ENCODE measurements at places on chromosomes 13 and 19. TPM values are rescaled to one million over a fixed set of nuclear protein-coding genes. Genes with fewer than 3 reads are reported as not detected.
A peak's percentile ranks its signal among the peaks of the same experiment; 100 is the strongest.

- DNase-seq = no peak
These were observed 3.9 kb downstream of the SIGLEC7 start for GRCh38 chr19:51145916-51146493.

The SPTBN4 gene
- 23.2 TPM for total RNA-seq

The ZNF471 gene
- total RNA-seq = 12.6 TPM

GRCh38 chr19:13984875-13985741 lies 21.0 kb downstream of the RFX1 start:
- no peak for DNase-seq

GRCh38 chr13:22198001-22198400 lies 527.1 kb downstream of the FGF9 start:
- DNase-seq = no peak

DNA sequence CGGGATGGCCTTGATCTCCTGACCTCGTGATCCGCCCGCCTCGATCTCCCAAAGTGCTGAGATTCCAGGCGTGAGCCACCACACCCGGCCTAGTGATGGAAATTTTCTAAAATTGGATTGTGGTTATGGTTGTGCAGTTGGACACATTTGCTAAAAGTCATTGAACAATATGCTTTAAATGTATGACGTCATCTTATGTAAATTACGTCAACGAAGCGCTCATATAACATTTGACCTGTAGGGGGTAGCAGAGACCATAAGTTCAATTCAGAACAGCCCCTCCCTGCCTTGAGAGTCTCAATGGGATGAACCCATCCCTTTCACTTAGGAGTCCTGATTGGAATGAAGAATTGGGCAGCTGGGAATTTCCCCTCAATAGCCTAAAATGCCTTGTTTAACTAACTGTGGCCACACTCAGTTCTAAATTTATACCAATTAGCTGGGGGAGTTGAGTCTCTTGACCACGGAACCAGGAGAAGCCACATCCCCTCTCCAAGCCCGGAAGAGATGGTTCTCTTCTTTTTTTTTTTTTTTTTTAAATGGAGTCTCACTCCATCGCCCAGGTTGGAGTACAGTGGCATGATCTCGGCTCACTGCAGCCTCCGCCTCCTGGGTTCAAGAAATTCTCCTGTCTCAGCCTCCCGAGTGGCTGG lies 15.2 kb upstream of the TLE6 start:
- peak; percentile 57 for DNase-seq

GRCh38 chr19:1082165-1082927 lies 12.8 kb downstream of the POLR2E start:
- DNase-seq = no peak

GRCh38 chr13:44815623-44816022 lies 173.6 kb downstream of the NUFIP1 start:
- DNase-seq = no peak

DNA sequence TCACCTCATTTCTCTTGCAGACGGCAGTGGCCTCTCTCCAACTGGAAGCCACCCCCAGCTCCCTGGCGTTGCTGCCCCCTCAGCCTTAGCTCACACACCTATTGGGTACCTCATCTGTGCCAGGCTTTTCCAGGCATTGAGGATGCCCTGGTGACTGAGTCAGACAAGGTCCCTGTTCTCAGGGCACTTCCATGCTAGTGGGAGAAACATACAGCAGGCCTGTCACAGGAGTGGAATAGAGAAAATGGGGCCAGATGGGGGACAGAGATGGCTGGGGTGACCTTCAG lies 33.9 kb downstream of the CAPN12 start:
- DNase-seq = no peak

DNA sequence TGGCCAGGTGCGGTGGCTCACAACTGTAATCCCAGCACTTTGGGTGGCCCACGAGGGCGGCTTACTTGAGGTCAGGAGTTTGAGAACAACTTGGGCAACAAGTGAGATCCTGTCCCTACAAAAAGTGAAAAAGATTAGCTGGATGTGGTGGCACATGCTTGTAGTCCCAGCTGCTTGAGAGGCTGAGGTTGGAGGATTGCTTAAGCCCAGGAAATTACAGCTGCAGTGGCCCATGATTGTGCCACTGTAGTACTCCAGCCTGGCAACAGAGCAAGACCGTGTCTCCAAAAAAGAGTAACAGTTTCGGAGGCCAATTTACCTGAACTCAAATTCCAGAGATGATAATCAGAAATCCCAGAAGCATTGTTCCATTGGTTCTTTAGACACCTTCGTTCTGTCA lies 4.4 kb downstream of the ZNF473 start:
- no peak for DNase-seq

The RASIP1 gene
- 2.9 TPM for total RNA-seq

DNA sequence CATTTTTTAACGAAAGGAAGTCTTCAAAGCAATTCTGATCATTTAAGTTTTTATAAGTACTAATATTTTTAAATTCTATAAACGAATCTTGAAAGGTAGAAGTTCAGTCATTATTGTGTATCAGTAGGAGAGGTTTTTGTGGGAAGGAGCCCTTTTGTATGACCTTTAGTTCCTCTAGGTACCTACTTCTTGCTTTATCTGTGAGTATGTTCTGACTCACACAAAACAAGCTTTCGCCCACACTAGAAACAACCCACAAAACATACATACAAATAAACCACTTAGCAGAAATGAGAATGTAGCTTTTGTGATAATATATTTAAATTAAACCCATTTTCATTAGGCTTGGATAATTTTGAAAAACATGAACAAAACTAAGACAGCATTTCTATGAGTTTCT lies 27.8 kb downstream of the ERCC5 start:
- DNase-seq = no peak

GRCh38 chr13:72853000-72853399 lies 71.1 kb downstream of the PIBF1 start:
- DNase-seq = no peak

DNA sequence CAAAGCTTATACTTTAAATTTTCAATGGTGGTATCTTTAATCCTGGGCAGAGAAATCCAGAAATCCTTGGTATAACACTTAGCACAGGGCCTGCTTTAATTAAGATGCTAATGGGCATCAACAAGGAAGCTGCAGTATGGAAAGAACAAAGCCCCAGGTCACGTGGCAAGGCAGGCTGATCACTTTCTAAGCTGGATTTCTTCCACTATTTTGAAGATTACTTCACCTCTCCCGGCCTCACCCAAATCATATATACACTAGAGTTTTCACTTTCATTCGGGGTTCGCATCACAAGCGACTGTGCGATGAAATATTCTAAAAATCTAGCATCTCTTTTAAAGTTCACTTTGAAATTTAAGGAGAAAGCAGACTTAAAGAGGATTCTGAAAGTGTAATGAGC lies 71.8 kb downstream of the STARD13 start:
- no peak for DNase-seq

The SIGLEC11 gene
- total RNA-seq = under 0.01 TPM

- DNase-seq = no peak
These were observed 133.7 kb downstream of the MTUS2 start for GRCh38 chr13:28953714-28954418.

The PRTN3 gene
- 1.2 TPM for total RNA-seq

The ITPKC gene
- total RNA-seq = 5.7 TPM

GRCh38 chr19:34314437-34315313 lies 50.3 kb upstream of the GPI start:
- DNase-seq = no peak

The NECTIN2 gene
- total RNA-seq = 26.1 TPM

GRCh38 chr13:27967203-27967735 lies 1.8 kb downstream of the CDX2 start:
- no peak for DNase-seq

DNA sequence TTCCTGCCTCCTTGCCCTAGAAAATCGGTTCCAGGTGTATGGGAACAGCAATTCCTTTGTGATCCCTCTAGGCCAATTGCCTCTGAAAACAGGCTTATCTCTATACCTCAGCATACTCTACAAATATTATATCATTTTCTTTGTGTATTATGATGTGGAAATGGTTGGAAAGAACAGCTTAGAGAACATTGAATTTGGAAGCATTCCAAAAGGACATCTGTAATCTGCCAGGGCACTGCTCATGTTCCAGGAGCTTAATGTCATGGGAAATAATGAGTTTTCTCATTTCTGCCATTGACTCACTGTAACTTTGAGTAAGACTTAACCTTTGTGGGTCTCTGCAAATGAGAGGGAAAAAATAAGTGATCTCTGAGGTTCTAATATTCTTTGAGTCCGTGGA lies 147.3 kb downstream of the UFM1 start:
- DNase-seq = no peak

DNA sequence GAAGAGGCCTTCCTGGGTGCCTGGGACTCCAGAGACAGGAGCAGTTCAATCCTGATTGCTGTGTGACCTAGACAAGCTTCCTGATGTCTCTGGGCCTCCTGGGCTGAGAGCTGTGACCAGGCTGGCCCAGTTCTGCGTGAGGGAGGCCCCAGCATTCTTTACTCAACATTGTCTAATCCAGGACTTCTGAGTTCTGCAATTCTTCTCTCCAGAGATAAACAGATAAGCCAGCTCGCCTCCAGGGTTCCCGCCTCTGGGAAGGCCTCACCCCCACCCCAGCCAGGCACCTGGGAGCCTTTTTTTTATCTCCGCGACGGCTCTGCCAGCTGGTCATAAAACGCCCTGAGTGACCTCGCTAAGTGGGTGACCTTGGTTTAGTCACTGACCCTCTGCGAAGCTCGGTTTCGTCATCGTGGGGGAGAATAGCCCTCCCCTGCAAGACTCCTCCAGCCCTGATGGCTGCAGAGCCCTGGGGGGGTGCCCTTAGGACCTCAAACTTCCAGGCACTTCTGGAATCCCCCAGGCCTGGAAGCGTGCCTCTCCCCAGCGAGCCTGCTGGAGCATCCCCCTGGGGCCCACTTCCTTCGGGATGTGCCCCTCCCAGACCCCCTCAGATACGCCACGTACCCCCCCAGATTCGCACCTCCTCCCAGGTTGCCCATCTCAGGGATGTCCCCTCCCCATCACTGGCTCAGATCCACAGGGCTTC lies 1.9 kb downstream of the SULT2B1 start:
- no peak for DNase-seq

The CELF5 gene
- 50.1 TPM for total RNA-seq

DNA sequence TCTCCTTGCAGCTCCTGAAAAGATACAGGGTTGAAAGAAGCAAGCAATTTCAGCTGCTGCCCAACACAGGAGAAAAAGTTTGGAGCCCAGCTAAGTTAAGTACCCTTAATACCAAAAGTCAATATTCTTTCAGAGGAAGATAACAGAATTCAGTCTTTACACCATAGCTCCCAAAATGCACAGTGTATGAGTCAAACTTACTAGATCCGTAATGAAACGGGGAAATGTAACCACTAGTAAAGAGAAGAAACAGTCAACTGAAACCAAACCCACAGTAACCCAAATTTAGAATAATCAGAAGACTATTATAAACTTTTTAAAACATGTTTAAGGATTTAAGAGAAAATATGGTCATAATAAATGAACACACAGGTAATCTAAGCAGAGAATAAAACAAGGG lies 45.2 kb downstream of the SUCLA2 start:
- no peak for DNase-seq

DNA sequence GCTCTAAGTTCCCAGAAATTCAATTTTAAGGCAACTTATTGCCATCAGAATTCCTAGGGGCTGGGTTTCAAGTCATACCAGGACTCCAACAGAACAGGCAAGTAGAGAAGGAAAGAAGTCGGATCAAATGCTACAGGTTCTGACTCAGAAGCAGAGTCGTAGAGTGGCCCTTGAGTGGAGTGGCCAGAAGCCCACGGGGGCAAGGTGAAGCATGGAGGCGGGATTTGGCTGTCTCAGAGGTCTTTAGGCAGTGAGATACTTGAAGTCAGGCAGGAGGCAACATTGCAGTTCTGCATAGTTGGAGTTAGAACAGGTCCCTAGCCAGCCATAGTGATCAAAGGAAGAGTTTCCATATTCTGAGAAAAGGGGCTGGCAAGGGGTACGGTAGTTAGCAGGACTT lies 111.6 kb downstream of the NHLRC3 start:
- no peak for DNase-seq

The KIR2DL4 gene
- total RNA-seq = not detected

DNA sequence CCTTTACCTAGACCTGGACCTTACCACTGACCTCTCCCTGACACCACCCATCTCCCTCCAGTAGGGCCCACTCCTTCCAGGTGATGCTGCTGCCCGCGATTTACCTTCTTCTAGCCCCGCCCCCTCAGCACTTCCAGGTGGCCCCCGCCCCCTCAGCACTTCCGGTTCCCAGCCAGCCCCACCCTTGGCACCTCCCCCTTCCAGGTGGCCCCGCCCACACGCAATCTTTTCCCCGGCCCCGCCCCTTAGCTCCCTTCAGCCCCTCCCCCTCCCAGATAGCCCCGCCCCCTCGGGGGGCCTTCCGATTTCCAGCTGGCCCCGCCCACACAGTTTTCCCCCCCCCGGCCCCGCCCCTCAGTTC lies 586 bp downstream of the LIG1 start:
- peak; percentile 53 for DNase-seq

GRCh38 chr19:16509141-16510061 lies 13.2 kb downstream of the C19orf44 start:
- peak; percentile 20 for DNase-seq

The SMAD9 gene
- total RNA-seq = 9.8 TPM

DNA sequence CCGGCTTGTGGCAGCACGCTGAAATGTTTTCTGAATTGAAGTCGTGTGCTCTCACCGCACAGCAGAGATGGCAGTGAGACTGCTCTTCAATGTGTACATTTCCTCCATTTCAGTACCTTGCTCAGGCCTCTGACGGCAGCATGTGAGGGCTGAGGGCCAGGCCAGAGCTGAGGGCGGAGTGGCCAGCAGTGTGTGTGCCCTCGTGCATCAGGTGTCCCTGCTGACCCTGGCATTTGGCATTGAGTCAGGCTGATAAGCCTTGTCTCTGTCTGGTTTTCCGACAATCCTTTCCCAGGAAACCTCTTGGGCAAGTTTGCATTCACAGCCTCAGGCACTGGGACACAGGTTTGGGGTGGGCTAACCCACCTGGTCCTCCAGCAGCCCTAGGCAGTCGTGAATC lies 62.3 kb downstream of the EFNB2 start:
- DNase-seq = no peak

The SHISA7 gene
- 4.5 TPM for total RNA-seq

GRCh38 chr13:37656247-37656940 lies 57.8 kb upstream of the POSTN start:
- DNase-seq = no peak

GRCh38 chr19:27652281-27652680 lies 1560.7 kb downstream of the UQCRFS1 start:
- no peak for DNase-seq

The ZNF28 gene
- total RNA-seq = 36.3 TPM

Data from frontal cortex (tissue), 4 donors.